ENCODE measurements at places on chromosomes 7 and 10.
A peak's percentile ranks its signal among the peaks of the same experiment; 100 is the strongest.

GRCh38 chr7:80918399-80918798 is 452 bp downstream of the SEMA3C start:
- no peak for DNase-seq

GRCh38 chr10:113945075-113945686 is 90.7 kb downstream of the NHLRC2 start:
- no peak for DNase-seq

- DNase-seq: no peak
These were observed 142.9 kb downstream of the NOC3L start for GRCh38 chr10:94219829-94220228.

DNA sequence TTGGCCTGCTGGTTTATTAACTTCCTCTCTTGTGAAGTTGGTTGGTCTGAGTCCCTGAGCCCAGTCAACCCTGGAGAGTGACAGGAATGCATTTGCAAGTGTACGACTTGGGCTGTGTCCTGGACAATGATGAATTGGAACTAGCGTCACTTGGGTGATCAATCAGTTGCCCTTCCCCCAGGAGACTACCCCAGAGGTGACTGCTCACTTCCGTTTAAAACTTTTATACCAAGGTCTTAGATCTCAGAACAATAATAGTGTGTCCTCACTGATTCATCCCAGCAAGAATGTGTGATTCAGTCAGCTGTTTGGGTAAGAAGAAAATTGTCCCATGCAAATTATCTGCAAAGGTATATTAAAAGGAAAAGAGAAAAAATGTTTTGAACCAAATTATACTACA is 102.9 kb upstream of the ARMC3 start:
- DNase-seq: no peak

DNA sequence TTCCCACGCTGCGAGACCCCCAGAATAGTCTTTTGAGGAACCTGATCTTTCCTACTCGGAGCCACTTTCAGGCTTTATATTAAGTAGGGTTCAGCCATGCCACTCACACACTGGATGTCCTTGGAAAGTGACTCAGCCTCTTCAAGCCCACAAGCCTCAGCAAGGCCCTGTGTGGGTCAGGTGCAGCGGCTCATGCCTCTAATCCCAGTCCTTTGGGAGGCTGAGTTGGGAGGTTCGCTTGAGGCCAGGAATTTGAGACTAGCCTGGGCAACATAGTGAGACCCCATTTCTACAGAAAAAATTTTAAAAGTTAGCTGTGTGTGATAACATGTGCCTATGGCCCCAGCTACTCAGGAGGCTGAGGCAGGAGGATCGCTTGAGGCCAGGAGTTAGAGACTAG is 119.7 kb upstream of the TNRC18 start:
- DNase-seq: no peak

GRCh38 chr10:59779756-59780533 is 26.7 kb upstream of the MRLN start:
- DNase-seq: no peak

DNA sequence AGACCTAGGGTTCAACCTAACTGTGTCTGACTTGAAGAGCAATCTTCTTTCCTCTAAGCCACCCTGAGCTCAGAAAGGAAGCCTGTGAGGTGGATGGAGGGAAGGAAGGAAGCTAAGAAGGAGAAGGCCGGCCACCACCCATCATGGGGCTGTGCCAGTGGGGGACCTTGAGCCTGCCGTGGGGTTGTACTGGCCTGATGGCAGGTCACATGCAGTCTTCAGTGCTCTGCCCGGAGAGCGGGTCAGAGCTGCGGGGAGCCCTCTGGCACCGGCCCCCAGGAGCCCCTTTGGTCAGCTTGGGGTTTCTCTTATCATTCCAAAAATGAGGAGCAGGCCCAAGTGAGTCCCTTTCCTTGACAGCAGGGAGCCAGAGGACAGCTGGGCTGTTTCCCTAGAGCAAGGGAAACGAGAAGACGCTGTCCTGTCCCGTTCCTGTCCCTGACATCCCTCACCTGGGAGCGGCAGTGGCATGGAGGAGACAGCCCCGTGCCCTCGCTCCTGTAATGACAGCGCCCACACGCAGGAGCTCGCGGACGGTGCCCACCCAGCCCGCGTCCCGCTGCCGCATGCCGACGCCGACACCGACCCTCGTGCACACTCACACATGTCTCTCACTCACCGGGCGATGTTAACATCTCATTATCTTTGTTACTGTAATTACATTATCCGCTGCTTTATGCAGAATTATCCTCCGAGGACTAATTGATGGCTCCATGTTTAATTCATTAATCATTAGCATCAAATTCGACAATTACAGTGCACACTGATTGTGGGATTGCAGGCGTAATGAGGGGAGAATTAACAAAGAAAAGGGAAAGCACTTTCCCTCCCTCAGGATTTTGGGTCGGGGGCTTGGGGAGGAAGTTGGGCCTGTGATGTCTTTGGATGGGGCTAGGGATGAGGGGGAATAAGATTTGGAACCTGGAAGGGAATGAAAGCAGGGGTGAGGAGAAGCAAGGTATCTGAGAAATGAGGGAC is 31.3 kb downstream of the GBX1 start:
- DNase-seq: no peak

DNA sequence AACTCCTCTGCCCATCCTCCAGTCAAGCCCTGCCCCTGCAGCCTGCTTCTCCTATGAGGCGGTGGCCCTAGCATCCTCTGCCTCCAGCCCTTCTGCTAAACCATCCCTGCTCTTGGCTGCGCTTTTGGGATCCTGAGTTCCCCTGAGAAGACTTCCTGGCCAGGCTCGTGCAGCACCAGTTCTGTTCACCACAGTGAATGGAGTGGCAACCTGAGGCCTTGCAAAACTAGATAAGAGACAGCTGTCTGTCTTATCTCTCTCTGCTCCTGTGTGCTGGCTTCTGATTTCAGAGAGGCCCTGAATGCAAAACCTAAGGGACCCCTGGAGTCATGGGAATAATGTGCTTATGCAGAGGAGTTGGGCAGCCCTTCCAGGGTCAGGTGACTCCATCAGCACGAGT is 119.2 kb downstream of the TMEM178B start:
- no peak for DNase-seq

DNA sequence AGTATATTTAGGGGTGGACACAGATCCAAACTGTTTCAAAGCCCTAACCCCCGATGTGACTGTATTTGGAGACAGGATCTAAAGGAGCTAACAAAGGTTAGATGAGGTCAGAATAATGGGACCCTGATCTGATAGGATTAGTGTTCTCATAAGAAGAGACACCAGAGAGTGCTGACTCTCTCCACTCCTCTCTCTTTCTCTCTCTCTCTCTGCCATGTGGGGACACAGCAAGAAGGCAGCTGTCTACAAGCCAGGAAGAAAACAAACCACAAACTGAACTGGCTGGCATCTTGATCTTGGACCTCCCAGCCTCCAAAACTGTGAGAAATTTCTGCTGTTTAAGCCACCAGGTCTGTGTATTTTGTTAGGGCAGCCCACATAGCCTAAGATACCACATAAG is 84.7 kb upstream of the KDM7A start:
- no peak for DNase-seq

GRCh38 chr7:151087245-151088018 is 1.2 kb downstream of the AGAP3 start:
- DNase-seq: peak; percentile 74

DNA sequence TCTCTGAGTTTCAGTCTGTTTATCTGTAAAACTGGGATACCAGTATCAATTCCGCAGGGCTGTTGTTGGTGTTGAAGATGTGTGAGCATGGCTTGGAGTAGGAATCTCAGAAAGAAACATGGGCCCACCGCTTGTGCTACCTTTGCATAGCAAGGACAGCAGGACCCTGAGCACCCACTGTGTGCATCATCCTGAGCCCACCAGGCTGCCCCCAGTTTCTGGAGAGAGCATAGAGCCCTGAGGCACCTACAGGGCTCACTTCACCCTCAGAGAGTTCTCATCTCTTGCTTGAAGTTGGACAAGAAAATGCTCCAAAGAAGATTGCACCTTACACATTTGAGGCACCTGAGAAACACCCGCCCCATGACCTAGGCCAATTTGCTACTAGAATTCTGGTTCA is 12.9 kb downstream of the PRLHR start:
- no peak for DNase-seq

- no peak for DNase-seq
These were observed 2.4 kb downstream of the SFTPD start for GRCh38 chr10:79946271-79947082.

GRCh38 chr10:130049244-130049643 is 61.4 kb downstream of the C10orf143 start:
- no peak for DNase-seq

DNA sequence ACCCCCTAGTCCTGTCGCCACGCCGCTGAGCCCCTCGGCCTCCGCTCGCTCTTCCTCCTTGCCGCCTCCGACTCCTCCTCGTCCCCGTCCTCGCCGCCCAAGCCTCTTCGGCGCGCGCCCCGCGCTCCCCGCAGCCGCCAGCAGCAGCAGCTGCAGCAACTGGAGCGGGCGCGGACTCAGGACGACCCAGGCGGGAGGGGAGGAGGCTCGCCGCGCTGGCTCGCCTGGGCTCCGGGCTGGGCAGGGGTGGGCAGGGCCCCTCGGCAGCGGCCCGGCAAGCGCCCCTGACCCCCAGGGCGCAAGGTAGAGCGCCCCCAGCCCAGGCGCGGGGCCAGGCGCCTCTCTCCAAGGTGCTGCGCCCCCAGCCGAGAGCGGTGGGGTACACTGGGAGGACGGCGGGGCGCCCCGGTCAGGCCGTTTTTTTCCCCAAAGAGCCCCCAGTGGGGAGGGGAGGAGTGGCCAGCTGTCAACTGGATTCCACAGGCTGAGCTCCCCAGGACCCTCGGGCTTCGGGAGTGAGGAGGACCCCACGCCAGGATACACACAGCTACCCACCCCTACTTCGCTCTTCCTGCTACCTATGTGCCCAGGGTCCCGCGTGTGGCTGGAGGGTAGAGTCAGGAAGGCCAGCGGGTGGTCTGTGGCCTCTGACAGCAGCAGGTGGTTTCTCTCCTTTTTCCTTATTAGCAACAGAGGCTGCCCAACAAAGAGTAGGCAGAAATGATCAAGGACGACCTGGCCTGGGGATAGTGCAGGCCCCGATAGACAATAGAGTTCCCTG is 903 bp upstream of the KCNMA1 start:
- peak; percentile 53 for DNase-seq

- no peak for DNase-seq
These were observed 508.2 kb downstream of the ZWINT start for GRCh38 chr10:55852900-55853299.

GRCh38 chr7:23022258-23022769 is 8.4 kb upstream of the HYCC1 start:
- no peak for DNase-seq

DNA sequence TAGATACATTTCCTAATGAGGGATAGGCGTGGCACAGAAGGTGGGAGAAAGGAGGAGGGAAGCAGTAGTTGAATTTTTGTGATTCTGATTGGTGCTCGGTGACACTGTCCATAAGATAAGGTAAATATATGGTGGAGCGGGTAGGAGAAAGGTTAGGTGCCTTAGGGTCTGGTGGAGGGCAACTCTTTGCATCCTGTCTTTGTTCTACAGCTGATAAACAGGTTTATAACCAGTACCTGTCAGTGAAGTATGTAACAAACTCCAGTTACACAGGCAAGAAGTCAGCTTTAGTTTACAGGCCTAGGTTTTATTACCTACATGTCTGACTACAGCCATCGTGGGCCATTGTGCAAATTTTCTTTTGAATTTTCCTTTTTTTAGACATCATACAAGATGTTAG is 10.9 kb upstream of the FAM180A start:
- no peak for DNase-seq

- no peak for DNase-seq
These were observed 187.0 kb downstream of the ZNF365 start for GRCh38 chr10:62561151-62561550.

- no peak for DNase-seq
These were observed 194.4 kb downstream of the RELN start for GRCh38 chr7:103795107-103795506.

GRCh38 chr7:33590916-33591315 is 314.4 kb upstream of the BMPER start:
- no peak for DNase-seq

DNA sequence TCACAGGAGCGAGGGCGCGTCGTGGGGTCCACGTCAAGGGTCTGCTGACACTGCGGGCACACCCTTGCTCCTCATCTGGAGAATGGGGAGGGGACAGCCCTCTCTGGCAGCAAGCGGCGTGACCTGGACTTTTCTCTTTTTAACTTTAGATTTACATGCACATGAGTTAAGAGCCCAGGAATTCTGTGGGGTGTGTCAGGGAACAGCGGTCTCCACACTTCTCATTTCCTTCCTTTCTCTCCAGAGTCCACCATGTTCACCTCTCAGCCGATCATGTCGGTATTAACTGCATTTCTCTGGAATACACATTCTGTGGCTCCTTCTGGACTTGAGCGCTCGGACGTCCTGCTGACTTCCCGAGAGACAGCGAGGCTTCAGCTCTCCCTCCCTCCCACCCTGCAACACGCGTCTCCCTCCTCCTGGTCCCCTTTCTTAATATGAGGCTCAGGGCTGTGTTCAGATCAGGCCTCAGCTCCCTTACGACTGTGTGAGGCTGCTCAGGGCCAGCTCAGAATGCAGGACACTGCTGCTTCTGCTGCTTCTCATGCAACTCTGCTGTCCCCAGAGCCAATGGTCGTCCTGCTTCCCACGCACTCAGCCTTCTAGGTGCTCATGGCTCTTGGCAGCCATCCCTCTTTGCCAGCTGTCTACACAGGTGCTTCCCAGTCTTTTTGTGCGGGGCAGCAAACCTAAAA is 261.3 kb downstream of the ELFN1 start:
- DNase-seq: no peak

GRCh38 chr7:44604941-44605340 is 1.5 kb upstream of the OGDH start:
- DNase-seq: no peak
